ENCODE measurements at places on chromosomes 16 and 17. TPM values are rescaled to one million over a fixed set of nuclear protein-coding genes. Genes with fewer than 3 reads are reported as not detected.

DNA sequence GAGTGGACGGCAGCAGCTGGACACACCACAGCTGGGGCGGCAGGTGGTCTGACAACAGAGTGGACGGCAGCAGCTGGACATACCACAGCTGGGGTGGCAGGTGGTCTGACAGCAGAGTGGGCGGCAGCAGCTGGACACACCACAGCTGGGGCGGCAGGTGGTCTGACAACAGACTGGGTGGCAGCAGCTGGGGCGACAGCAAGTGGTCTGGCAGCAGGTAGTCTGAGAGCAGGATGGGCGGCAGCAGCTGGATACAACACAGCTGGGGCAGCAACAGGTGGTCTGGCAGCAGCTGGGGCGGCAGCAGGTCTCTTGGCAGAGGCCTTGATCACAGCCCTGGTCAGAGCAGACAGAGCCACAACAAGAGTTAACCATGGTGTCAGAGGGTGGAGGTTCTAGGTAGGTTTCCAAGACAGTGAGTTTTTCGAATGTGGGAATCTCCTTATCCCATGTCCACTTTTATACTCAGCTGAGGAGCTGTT, at the start of gene KRTAP4-1:
TSS of gene KRTAP4-1 (minus strand) at position 432 of the 482 bp plus-strand sequence. CDS start at position 375, 57 bp downstream.
- no peak for DNase-seq

DNA sequence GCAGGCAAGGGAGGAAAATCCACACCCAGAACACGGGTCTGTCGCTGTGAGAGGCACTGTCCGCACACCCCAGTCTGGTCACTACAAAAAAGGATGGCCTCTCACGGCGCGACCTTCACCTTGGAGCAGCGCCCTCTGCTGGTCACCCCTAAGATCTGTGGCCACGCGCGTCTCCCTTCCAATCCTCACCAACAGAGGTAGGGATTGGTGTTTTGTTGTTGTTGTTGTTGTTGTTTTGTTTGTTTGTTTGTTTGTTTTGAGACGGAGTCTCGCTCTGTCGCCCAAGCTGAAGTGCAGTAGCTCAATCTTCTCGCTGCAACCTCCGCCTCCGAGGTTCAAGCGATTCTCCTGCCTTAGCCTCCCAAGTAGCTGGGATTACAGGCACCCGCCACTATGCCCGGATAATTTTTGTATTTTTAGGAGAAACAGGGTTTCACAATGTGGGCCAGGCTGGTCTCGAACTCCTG, 15.0 kb upstream of the C17orf58 start:
- peak; percentile 78 for DNase-seq

The CDRT15L2 gene
- not detected for total RNA-seq

DNA sequence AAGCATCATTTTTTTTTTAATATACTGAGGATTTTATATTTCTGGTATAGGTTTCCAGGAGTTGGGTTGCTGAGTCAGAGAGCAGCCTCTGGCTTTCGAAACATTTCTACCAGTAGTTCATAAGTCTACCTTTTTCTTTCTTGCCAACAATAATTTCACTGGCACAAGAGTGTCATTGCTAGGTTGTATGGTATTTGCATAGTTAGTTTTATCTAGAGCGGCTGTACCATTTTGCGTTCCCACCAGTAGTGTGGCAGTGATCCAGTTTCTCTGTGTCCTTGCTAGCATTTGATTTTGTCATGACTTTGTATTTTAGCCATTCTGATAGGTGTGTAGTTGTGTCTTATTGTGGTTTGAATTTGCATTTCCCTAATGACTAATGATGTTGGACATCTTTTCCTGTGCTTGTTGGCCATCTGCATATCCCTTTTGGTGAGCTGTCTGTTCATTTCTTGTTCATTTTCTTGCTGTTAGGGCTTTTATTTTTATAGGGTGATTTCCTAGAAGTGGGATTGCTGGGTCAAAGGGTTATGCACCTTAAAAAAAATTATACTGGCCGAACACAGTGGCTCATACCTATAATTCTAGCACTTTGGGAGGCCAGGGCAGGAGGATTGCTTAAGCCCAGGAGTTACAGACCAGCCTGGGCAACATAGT, 39.9 kb downstream of the SNX29 start:
- no peak for DNase-seq

The PPP1R27 gene
- not detected for total RNA-seq

DNA sequence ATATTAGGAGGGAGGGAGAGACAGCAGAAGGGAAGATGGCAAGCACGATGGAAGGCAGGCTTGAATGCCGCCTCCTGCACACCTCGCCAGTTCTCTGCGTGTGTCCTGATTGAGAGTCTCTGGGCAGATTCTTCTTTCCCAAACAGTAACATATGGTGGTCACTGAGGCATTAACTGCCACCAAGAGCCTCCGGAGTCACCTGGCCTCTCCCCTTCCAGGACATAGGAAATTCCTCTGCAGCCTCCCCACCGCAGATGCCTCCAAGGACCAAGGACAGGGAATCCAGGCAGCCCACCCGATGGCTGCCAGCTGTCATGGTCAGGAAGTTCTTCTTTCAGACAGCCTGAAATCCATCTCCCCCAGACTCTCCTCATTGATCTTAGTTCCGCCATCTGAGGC, 149.3 kb downstream of the ENGASE start:
- no peak for DNase-seq

DNA sequence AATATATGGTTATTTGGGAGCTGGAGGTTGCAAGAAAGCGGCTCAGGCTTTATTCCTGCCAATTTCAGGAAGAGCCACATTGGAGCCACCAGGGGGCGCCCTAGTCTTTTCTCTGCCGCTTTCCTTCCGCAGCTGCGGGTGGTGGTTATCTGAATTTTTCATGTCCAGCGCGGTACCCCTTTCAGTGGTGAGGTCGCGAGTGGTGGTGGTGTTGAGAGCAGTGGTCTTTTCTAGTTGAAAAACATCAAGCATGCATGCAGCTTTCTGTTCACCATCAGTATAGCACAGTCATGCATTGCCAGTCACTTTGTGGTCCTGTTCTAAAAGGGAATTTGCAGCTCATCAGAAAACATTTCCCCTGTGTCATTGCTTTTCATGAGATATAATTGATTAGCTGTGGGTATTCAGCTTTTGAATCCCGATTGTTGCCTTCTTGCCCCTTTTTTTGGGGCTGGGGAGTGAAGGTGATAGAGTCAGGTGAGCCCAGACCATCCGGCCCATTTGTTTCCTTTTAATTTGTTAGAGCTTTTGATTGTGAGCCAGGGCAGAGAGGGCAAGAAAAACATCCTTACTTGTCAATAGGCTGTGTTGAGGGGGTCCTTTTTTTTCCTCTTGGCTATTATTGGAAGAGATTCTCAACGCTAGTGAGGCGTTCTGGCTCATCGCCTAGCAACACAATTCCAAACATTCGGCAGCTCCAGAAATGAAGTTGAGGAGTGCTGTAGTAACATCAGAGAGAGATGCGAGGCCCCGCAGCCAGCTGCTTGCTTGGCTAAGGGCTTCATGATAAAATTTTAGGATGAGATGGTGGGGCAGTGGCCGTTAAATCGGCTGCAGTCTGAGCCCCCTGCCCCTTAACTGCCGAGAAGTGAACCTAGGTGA, 119.0 kb downstream of the SNX29 start:
- peak; percentile 56 for DNase-seq

Data from activated naive CD4-positive, alpha-beta T cell treated with anti-CD3 and anti-CD28 coated beads, Interleukin-2, amount 50 U/mL, for 72 hours (primary cell).